Activated naive CD4-positive, alpha-beta T cell (primary cell): ENCODE measurements at places on chromosomes 5 and 9.

- DNase-seq, result no peak
These were observed 429.2 kb downstream of the DMAC1 start for GRCh38 chr9:7370381-7370780.

DNA sequence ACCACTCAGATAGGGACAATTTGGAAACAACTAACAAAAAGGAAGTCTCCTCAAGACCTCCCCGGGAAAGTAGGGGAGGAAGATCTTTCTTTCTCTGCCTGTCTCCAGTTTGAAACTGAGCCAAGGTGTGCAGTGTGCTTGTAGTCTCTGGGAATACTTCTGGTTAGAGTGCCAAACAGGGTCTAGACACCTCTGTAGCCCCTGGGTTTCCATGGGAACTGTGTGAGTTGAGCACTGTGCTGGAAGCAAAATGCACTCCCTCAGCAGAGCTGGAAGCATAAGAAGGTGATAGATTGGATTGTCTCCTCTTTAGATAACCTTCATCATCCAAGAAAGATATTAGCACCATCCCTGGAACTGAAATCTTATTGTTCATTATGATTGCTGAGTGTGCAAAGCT lies 129.2 kb upstream of the TNPO1 start:
- DNase-seq, result no peak

DNA sequence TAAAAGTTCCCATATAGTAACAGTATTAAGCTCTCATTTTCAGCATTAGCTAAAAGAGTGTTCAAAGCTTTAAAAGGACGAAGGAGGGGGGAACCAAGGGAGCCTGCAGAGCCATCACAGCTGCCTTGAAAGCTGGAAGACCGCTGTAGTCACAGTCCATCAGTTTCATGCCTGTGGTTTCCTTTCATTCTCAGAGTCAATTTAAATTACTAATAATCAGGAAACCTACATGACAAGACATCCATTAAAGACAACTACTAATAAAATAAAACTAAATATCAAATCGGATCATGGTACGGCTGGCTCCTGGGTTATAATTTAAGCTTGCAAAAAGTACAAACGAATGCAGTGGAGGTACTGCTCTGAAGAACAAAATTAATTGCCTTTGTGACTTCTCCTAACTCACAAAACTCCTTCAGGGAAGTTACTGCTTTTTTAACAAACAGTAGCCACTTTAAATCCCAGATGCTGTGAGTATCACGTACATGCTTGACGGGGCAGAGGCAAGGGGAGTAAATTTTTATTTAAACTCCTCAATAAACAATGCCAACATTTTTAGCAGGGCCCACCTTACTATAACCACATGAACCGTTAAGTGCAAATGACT lies 213.5 kb downstream of the DENND1A start:
- DNase-seq, result no peak

DNA sequence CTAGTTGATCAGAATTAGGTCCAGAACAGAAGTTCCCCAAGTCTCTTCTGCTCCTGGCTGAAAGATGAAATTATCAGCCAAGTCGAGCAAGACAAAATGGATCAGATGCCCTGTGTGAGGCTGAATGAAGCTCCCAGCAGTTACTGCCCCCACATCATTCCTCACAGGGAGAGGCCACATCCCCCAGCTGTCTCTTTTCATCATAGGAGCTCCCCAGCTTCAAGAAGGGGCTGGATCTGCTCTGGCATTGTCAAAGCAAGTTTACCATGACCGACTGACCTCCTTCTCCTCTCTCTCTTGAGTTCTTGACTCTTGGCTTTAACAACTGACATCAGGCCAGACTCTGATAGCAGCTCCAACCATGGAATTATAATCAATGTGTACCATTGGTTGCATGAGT lies 133.3 kb upstream of the RAD23B start:
- no peak for DNase-seq

- DNase-seq, result no peak
These were observed 1.3 kb downstream of the TNPO1 start for GRCh38 chr5:72817671-72818266.

DNA sequence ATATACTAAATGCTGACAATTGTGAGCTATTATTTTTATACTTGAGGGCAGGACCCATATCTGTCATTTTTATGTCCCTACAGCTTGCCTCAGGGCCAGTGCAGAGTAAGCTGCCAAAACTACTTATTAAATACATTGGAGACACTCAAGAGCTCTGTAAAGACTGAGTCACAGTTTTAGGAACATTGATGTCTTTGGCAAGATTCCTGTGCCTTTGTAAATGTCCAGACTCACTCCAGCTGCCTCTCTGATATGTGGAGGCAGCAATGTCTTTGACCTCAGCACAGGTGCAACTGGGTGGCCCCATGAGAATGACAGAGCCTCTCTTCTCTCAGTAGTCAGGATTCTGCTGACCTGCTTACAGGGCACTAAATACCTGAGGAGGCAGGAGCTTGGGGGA lies 363.2 kb downstream of the OSTF1 start:
- DNase-seq, result no peak

- no peak for DNase-seq
These were observed 1.1 kb upstream of the EPB41L4A start for GRCh38 chr5:112419986-112420864.

DNA sequence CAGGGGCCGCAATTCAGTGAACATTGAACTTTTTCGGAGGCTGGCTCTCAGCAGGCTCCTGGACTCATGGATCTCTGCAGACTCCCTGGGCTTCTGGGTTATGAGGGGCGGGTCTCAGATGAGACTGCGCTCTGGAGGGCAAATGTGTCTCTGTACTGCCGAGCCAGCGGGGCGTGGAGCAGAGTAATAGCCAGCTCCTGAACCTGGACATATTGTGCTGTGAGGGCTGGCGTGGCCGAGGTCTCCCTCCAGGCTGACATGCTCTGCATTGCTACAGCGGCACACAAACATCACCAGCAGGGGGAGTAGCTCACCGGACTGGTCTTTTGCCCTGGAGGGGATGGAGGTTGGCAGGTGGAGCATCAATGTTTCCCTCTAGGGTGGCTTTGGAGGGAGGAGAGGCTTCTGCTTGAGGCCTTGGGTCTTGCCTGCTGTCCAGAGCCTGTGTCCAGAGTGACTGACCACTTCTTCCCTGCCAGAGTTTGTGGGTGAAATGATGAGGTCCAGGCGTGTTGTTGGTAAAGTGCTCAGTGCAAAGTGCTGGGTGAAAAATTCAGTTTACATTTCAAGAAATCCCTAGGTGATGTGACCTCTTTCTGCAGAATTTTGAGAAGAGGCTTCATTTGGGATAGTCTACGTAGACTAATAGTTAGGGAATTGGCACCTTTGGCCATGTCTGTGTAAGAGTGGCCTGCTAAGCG lies 10.9 kb upstream of the GADD45G start:
- DNase-seq, result peak; percentile 21

DNA sequence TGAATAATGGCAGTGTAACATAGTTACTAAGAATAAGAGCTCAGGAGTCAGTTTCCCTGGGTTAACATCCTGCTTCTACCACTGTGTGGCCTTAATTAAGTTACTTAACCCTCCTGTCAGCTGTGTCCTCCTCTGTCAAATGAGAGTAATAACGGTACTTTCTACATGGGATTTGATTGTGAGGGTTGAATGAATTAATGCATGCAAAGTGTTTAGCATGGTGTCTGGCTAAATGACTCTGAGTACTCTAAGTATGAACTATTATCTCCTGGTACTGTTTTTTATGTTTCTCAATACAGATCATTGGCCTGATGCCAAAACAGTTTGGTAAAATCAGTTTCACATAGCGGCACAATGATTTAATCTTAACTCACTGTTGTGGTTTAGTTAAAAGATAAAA lies 19.6 kb downstream of the ZNF131 start:
- no peak for DNase-seq

GRCh38 chr5:116632890-116633289 lies 58.3 kb upstream of the SEMA6A start:
- no peak for DNase-seq

GRCh38 chr9:70003901-70004714 lies 39.5 kb upstream of the MAMDC2 start:
- no peak for DNase-seq

- no peak for DNase-seq
These were observed 243.7 kb downstream of the RASEF start for GRCh38 chr9:82819260-82819659.

DNA sequence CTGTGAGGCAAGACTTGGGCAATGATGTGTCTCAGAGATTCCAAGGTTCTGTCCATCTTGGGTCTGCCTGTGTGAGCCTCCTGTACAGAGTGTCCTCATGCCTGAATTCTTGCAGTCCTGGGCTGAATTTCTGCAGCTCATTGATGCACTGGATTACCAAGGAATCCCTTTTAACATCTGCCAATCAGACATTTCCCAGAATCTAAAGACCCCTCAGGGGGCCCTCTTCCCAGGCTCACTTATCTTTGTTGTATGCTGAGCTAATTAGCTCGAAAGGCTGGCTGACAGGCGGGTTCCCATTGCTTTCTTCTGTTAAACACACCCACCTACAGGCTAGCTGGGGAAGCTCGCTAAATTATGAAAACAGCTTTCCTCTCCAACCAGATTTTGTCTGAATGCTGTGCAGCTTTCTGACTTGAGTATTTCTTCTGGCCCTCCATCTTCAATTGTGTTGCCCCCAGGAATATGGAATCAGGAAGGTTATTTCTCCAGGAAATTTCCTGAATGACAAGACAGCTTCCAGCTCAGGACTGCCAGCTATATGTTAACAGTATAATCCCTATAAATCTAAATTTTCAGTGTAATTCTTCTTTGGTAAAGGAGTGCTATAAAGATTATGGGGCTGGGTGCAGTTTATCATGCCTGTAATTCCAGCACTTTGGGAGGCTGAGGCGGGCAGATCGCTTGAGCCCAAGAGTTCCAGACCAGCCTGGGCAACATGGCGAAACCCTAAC lies at the start of gene LIX1:
Gene LIX1, minus strand, starts transcription at position 91 of the 734 bp plus-strand sequence. Its CDS starts 35 bp downstream, at position 56.
- peak; percentile 4 for DNase-seq

DNA sequence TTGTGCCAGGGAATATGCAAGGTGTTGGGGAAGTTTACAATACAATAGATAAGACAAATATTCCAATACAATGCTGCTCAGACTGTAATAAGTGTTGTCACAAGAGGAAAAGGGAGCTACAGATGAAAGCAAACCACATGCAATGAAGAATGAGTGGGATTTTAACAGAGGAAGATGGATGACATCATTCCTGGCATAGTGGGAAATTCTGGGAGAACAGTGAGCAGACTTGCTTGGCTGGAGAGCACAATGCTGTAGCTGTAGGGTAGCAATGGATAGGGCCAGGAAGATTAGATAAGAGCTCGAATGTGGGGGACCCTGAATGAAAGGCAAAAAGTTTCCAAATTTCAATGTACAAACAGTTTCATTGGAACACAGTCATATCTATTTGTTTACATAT lies 9.5 kb upstream of the DPYSL3 start:
- no peak for DNase-seq

GRCh38 chr5:67194166-67194565 lies 2.4 kb downstream of the CD180 start:
- no peak for DNase-seq

DNA sequence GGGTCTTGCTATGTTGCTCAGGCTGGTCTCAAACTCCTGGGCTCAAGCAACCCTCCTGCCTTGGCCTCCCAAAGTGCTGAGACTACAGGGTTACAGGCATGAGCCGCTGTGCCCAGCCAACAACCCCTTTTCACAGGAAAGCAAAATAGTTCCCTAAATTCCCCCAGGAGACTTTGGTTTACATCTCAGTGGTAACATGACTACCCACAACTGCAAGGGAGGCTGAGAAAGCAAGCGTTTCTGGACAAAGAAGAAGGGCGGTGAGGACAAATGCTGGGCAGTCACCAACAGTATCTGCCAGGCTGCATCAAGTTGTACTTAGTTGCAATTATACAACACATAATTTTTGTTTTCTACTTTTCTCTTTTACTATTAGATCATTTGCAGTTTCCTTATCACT lies 7.4 kb upstream of the ADGRD2 start:
- DNase-seq, result no peak

DNA sequence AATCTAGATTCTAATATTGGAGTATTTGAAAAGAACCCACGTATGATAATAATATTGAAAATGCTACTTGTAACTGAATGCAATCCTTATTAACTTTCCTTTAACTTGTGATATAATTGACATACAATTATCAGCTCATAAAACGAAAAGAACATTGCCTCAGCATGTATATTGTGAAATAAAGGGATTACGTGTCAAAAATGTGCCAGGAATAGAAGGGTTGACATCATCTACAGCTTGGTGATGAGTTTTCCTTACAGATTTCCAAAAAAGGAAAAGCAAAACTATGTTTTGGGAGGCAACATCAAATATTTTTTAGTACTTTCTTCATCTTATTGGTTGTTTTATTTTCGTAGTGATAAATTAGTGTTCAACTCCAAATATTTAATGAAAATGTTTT lies 266.0 kb upstream of the PTGER4 start:
- DNase-seq, result no peak

DNA sequence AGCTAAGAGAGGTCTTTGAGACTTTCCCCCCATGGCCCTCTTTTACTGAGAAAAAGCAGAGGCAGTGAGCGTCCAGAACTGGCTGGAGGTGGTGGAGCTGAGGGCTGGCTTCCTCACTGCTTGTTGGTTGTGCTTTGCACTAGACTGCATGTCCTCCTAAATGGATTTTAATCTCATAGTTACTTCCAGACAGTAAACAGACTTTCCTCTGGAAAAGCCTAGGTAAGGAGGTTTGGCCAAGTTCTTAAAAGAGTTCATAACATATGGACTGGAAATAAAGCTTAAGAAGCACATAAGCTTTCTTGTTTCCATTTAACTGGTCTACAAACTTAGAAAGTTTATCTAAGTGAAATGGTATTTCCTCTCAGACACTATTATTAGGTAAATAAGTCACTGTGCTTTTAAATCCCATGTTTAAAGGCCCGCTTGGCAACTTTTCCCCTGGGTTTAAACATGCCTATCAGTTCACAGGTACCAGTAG lies 2.0 kb downstream of the ASPN start:
- DNase-seq, result no peak

GRCh38 chr5:69335341-69335935 lies 2.8 kb upstream of the CCDC125 start:
- DNase-seq, result no peak

DNA sequence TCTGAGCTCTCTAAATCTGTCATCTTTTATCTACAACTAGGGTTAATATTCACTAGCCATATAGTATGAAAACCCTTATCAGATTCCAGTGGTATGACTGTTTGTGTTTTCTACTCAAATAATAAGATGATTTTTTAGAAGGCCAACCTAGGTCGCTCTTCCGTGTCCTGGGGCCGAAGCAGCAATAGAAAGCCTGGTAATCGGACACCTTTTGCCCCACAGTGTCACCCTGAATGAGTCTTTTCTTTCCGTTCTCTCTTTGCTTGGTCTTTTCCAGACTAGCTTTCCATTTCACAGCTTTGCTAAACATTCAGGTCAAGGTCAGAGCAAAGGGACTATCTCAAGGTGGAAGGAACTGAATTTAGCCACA lies 243.3 kb upstream of the ANKRD55 start:
- no peak for DNase-seq

DNA sequence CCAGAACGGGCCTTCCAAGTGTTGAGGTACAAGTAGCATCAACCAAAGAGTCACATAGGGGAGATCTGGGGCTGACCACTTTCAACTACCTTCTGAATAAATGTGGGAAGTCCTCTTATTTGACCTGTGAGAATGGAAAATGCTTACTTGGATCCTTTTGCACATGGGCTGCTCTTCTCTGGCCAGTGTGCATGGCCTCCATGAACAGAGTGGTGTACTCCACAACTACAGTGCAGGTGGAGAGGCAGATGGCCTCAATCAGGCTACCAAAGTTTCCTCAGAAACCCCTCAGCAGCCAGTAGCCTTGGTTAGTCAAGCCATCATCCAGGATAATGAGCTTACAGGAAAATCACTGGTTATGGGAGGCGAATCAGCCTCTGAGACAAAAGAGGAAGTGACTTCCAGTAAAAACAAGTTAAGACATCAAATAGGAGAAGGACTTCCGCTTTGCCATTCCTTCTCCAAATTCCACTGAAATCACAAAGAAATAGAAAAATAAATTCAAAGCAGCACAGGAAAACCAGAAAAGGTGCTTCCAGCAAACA lies 18.3 kb upstream of the FCHO2 start:
- no peak for DNase-seq
